ENCODE measurements at places on chromosomes 7 and 10. TPM values are rescaled to one million over a fixed set of nuclear protein-coding genes. Genes with fewer than 3 reads are reported as not detected.

FLNC gene
- polyA plus RNA-seq = not detected

- DNase-seq = no peak
These were observed 68.7 kb downstream of the TAX1BP1 start for GRCh38 chr7:27808626-27809025.

SPDYE2 gene
- 0.28 TPM for polyA plus RNA-seq

DNA sequence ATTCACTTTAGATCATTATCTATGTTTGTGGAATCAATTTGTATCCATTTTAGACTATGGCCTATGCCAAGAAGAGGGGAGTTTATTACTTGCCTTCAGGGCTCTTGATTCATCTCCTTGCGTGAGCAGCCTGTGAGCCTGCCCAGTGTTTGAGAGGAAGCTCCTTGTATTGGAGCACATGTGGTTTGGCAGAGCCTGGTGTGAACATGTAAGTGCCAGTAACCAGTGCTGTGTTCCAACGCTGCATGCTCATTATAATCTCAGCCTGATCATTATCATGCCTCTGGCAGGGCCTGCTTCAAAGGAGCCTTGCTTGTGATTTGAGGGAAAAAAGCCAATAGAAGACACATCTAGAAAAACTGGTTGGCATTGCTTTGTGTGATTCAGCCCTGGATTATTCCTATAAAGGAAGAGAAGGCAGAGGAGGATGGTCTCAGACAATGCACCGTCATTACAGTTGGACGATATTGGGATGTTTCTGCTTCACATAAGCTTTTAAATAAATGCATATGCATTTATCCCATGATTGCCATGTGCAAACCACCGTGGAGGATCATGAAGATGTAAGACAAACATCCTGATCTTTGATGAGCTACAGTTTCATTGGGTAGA is 203.4 kb upstream of the AHR start:
- DNase-seq = no peak

ASIC3 gene
- not detected for polyA plus RNA-seq

ANKRD61 gene
- not detected for polyA plus RNA-seq

DNA sequence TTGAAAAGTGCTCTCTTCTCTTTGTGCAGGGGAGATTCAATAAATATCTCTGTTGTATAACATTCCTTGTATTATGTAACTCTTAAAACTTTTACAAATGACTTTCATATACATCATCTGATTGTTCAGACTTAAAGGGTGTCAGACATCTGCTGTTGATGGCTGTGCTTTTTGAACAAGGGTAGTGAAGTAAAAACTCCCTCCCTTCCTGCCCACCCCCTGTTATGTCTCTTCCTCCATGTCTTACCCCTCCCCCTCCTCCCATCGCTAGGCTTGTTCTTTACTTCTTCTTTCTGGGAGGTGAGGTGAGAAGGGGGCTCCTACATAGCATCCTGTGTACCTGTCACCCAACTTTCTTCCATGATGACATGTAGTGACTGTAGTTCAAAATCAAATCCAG is 23.4 kb upstream of the ABCB4 start:
- DNase-seq = no peak

Measured in CD8-positive, alpha-beta memory T cell (primary cell).